Activated CD4-positive, alpha-beta memory T cell treated with anti-CD3 and anti-CD28 coated beads, Interleukin-2, amount 10 ng/mL, durations not matched to agents 7 days and 5 days (primary cell): ENCODE measurements at places on chromosomes 2 and 18.

GRCh38 chr2:172749388-172749787 is 13.7 kb downstream of the RAPGEF4 start:
- no peak for DNase-seq

GRCh38 chr2:210839450-210839849 is 283.1 kb downstream of the CPS1 start:
- no peak for DNase-seq

DNA sequence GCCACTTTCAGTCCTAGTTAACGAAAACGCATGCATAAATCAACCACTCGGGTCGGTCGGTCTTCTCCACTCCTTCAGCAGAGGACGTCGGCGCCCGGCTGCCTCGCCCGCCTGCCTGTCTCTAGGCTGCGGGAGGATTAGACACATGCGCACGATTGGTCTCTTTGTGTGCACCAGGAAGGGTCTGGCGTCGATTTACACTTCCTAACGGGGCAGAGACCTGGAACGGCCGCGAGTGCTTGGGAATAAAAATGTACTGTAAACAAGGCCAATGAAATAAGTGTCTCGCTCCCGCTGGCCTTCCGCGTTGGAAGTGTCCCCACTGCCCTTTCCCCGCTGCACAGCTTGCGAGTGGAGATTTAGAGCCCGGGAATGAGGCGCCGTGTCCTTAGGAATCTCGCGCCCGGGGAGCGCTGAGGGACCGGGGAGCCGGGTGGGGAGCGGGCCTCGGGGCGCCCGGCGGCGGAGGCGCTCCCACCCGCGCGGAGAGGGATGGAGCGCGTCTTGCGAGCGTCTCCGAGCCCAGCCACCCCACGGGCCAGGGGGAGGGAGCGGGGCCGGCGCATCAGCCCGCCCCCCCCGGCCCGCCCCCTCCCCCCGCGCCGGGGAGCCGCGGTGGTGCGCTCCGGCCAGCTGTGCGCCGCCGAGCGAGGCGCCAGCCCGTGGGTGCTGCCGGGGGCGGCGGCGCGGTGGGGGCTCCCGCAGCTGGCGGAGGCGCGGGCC is at the start of gene DOK6:
Gene DOK6, plus strand, starts transcription at position 636 of the 723 bp plus-strand sequence.
- DNase-seq, result no peak

GRCh38 chr2:61536180-61536571 is 2.0 kb downstream of the XPO1 start:
- peak; percentile 22 for DNase-seq

GRCh38 chr2:43402452-43402937 is 176.1 kb upstream of the ZFP36L2 start:
- no peak for DNase-seq

GRCh38 chr2:145207884-145208283 is 688.0 kb upstream of the ZEB2 start:
- no peak for DNase-seq

- DNase-seq, result no peak
These were observed 22.2 kb downstream of the KCNG2 start for GRCh38 chr18:79819968-79820351.

DNA sequence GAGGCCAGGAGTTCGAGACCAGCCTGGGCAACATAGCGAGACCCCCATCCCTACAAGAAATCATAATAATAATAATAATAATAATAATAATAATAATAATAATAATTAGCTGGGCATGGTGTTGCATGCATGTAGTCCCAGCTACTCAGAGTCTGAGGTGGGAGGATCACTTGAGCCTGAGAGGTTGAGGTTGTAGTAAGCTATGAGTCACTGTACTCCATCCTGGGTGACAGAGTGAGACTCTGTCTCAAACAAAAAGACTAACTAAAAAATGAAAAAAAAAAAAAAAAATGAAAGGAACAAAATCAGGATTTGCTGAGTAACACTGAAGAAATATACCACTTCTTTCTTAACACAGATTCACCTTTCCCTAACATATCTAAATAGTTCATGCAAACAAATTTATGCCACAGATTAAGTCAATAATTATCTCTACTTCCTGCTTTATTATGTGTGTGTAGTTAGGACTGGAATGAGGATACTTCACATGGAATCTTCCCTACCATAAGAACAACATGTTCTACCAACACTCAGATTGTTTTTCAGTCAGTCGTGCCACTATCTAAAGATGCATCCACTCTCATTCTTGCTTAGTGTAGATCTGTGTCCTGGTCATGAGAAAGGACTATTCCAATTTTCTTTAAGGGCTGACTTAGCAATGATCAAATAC is 928.7 kb downstream of the SLC4A3 start:
- DNase-seq, result no peak

DNA sequence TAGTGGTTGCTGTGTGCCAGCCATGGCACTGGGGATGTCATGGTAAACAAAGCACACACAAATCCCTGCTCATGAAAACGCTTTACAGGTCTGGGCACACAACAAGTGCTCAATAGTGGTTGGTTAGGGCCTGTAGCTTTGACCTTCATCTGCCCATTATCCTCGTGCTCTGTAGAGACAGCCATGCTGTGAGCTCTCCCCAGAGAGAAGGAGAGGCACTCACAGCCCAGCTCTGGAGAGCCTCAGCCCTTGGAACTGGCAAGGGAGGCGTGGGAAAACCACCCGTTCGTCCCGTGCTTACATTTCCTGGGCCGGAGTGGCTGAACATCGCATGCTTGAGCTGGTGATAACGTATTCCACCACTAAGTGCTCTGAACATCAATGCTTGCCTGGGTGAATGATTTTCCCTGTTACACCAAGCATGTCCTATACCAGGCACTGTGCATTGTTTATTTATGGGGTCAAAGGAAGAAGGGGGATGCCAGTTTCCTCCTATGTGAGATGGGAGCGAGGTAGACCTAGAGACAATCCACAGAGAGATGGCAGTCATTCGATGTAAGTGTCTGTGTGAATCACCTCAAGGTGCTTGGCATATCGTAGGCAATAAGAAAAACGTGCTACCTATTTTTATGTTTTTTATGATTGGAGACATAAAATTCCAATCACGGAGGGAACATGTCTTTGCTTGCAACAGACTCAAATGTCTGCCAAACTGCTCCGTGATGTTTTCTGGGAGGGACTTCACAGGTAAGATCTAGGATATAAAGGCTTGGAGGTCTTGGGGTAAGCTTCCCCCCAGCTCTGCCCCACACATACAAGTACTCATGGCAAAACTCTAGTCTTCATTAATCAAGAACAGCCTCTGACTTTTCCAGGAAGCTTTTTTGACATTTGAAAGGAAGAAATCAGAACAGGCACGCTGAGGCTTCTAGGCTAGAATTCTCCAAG is 75.5 kb downstream of the DDX1 start:
- DNase-seq, result no peak

DNA sequence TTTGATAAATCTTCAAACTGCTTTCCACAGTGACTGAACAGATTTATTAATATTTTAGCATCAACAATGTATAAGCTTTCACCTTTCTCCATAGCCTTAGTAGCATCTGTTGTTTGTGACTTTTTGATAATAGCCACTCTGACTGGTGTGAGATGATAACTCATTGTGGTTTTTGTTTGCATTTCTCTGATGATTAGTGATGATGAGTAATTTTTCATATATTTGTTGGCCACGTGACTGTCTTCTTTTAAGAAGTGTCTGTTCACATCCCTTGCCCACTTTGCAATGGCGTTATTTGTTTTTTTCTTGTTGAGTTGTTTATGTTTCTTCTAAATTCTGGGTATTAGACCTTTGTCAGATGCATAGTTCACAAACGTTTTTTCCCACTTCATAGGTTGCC is 952.9 kb downstream of the TRIB2 start:
- no peak for DNase-seq

GRCh38 chr2:88658326-88658725 is 31.1 kb upstream of the EIF2AK3 start:
- no peak for DNase-seq

DNA sequence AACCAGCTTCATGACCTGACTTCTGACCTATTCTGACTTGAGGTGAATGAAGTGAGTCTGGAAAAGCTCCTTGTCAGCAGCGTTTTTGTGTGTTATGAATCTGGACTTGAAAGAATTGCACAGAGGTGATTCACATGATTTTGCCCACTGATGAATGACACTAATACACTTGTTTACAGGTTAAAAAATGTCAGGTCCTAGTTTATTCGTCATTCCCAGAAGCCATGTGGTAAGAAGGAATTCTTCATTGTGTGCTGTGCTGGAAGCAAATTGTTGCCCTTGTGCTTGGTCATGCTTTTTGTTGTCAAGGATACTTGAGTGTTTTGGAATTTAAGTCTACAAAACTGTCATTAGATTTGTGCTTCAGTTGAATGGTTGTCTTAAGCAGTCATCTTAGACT is 15.5 kb downstream of the SEC11C start:
- DNase-seq, result no peak

DNA sequence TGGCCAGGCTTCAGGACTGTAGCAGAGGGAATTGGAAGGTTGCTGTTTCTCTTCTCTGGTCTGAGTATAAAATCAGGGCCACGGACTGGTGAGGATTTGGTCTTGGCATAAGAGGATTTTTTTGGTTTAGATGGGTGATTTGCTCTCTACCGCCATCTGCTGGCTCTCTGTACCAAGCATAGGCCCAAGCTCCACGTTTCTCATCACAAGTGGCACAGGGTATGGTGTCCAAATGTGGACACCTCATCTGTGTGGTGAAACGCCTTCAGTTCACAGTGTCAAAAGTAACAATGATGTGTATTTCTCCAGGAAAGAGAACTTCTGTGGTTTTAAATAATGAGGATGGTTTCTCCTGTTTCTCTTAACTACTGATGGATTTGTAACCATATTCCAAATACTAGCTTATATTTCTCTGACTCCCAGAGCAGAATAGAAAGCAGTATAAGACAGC is 115.1 kb downstream of the EML6 start:
- DNase-seq, result peak; percentile 66

DNA sequence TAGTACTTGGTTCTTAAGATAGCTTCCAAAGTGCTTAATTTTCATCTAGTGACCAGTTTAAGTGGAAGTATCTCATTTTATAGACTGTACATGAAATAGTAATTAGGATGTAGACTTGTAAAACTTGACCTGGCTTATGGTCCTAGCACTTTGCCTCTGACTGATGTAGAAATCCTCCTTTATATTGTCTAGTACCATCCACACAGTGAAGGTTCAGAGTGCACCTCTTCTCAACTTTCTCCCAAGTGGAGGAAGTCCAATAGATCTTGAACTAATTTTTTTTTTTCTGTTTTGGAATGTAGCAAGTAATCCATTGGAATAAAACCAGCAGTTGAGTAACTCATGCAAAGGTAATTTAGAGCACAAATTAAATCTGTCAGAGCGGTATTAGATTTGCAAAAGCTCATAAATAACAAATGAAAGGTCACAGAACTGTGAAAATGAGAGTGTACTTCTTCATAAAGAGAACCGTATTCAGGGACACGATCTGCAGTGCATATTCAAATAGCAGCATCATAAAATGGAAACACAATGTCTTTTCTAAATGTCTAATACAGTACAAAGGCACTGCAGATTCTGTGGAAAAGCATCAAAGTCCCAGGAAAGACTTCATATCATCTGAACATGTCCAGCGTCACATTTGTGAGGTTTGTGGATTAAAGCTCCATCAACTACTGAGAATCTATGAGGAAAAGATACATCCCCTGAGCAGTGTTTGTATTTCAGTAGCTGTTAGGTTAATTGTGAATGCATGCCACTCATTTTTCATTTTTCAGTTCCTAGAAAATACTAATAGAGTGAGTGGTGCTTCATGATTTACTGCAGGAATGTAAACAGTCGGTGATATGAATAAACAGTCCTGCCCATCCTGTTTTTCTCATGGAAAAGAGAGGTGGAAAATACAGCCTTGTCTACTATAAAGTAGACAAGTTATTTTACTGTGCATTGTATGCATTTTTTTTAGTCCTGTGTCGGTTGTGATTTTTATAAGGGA is 100.7 kb downstream of the LYPD6 start:
- DNase-seq, result no peak

DNA sequence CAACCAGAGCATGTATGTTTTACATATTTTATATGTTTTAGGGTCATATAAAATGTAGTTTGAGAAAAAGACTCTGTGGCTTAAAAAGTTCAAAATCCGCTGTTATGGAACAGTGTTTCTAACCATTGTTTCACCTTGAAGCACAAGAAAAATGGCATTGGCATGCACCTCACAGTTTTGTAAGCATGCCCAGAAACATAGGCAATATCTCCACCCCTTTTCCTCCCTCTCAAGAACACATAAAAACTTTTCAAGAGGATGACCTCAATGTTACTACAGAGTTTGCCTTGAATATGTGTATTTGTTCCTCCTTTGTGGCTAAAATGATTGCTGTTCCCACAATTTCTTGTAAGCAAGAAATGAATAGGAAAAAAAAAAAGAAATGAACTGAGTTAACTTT is 29.3 kb upstream of the SLC40A1 start:
- DNase-seq, result no peak

DNA sequence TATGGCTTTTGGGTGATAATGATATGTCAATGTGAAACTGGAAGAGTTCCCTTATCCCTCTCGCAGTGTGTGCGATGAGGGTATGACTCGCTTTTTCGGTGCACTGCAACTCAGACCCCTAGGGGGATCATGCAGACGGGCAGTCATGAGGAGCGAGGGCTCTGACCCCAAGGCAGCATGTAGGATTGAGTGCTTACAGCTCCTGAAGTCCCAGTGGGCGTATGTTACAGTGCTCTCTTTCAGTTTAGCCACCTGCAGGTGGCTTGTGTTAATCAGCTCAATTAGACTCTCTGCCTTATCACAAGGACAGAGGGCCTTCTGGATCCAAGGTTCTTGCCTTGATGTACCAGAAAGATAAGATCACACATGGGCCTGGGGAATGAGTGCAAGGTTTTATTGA is 1269.9 kb upstream of the GYPC start:
- DNase-seq, result no peak

- DNase-seq, result no peak
These were observed 22.2 kb downstream of the RMDN2 start for GRCh38 chr2:37947306-37947705.

DNA sequence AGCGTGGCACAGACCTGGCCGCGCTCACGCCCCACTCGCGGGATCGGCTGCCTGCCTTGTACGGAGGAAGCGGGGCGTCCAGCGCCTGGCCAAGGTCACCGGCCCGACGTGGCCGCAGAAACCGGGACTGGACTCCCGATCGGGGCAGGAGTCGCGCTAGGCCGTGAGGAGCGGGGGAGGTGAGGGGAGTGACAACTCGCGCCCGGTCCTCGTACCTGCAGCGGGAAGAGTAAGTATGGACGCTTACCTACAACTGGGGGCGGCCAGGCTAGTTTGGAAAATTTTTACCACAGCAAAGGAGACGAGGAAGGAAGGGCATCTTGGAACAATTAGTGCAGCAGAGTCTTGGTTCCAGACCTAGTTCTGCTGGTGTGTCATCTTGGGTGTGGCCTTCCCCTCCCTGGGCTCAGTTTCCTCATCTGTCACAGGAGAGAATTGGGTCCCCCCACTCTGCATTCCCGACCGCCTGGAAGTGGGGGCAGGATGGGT is 693 bp downstream of the UBE2F start:
- DNase-seq, result peak; percentile 21

DNA sequence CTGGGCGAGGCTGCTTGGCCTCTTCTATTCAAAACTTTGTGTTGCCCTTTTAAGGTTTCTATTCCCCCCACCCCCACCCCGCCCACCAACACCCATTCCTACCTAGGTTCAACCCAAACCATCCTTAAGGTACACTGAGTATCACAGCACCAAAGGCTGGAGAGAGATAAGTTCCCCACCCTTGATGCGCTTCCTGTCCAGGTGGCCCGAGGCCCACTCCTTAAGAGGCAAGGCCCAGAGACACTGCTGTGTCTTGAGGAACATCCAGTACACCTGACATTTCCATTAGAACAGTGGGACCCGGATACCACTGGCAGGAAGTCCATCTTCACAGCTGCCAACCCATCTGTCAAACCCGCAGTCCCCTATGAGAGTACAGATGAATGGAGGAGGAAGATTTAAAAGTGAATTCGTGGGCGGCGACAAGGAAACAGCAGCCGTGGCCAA is 277 bp upstream of the INPP1 start:
- DNase-seq, result no peak

- DNase-seq, result no peak
These were observed 289.8 kb upstream of the SPRED2 start for GRCh38 chr2:65722028-65722778.
